Activated T-cell treated with anti-CD3 and anti-CD28 coated beads for 1 hour (primary cell): ENCODE measurements at places on chromosomes 7 and 10.
A peak's percentile ranks its signal among the peaks of the same experiment; 100 is the strongest.

DNA sequence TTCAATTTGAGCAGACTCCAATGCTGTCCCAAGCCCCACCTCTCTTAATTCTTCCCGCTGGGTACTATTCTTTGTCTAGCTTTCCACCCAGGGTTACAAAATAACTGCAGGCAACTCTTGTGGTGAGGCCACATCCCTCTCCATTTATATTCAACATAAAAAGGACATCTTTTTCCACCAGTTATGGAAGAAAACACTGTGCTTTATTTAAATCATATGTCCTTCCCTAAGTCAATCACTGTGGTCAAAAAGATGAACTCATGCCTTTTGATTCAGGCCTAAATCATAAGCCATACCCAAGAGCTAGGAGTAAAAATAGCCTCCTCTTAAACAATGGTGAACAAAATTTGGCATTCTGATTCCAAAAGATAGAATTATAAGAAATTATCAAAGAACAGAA, 386.0 kb downstream of the SEMA3D start:
- DNase-seq = no peak

GRCh38 chr10:72319416-72320254, 35.1 kb downstream of the DNAJB12 start:
- DNase-seq = peak; percentile 82

GRCh38 chr7:260441-261281, 29.3 kb upstream of the FOXL3 start:
- DNase-seq = no peak

GRCh38 chr10:7388602-7389001, 22.2 kb downstream of the SFMBT2 start:
- DNase-seq = no peak

- peak; percentile 7 for DNase-seq
Measured at GRCh38 chr10:29392376-29393021, 103.6 kb downstream of the LYZL1 start.

GRCh38 chr7:124943472-124943871, 13.8 kb upstream of the POT1 start:
- no peak for DNase-seq

DNA sequence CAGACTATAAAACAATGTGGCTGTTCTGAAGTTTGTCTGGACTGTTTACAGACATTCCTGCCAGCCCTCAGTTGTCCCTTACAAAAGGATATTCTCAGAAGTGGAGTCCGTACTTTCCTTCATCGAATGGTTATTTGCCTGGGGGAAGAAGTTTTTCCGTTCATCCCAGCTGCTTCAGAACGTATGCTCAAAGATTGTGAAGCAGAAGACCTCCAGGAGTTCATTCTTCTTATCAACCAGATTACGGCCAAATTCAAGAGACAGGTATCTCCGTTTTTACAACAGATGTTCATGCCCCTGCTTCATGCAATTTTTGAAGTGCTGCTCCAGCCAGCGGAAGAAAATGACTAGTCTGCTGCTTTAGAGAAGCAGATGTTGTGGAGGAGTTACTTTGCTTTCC, 174.3 kb upstream of the NUPR2 start:
- no peak for DNase-seq

DNA sequence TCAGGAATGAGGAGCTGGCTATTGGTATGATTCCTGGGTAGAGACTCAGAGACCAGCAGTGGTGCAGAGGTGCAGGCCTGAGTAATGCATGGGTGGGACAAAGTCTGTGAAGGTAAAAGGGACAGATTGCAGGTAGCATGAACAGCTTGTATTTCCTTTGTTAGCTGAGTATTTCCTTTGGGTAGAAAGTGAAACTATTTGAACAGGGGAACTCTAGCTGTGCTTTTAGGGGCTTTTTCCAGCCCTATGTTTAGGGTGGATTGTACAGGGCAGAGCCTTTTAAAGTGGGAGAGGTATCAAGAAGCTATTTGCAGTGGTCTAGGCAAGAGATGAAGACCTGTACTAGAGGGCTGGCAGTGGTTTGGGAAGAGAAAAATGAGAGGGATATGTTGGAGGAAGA, 739.9 kb downstream of the REEP3 start:
- DNase-seq = no peak
